ENCODE measurements at places on chromosomes 11 and 22. TPM values are rescaled to one million over a fixed set of nuclear protein-coding genes. Genes with fewer than 3 reads are reported as not detected.

Gene P2RX3
- total RNA-seq: not detected

Gene DYNC2H1
- 2.2 TPM for total RNA-seq

DNA sequence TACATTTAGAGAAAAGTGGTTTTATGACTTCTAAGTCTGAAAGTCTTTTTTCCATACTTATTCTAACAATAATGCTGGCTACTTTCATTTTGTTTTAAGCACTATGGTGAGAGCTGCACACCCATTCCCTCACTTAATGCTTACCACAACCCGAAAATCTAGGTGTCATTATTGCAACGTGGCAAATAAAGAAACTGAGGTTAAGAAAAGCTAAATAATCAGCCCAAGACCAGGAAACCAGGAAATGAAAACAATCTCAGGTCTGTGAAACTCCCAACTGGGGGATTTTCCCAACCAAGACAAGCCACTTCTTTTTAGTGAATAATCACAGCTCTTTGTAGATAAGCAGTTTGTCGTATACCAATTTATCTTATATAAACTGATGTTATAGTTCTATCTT, 126.3 kb downstream of the SLC1A2 start:
- DNase-seq: no peak

DNA sequence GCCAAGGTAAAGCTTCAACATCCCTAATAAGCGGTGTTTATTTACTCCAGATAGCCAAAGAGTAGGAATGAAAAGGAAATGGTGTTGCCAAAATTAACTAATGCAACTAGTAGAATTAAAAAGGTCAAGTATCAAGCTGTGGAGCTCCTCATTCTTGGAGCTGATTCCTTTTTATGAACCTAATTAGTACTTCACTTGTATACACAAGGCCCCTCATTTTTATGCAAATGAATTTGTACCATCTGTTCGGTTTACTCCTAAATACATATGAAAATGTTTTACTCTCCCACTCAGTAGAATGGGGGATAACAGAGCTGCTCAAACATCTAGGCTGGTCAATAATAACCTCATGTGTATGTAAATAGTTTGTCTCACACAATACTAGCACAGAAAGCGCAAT, 426.4 kb upstream of the LUZP2 start:
- no peak for DNase-seq

GRCh38 chr11:93694109-93694508, 32.6 kb downstream of the CEP295 start:
- no peak for DNase-seq

- no peak for DNase-seq
These were observed 74.2 kb downstream of the KIRREL3 start for GRCh38 chr11:126926376-126926791.

- no peak for DNase-seq
These were observed 855.4 kb upstream of the CHORDC1 start for GRCh38 chr11:91078221-91078620.

DNA sequence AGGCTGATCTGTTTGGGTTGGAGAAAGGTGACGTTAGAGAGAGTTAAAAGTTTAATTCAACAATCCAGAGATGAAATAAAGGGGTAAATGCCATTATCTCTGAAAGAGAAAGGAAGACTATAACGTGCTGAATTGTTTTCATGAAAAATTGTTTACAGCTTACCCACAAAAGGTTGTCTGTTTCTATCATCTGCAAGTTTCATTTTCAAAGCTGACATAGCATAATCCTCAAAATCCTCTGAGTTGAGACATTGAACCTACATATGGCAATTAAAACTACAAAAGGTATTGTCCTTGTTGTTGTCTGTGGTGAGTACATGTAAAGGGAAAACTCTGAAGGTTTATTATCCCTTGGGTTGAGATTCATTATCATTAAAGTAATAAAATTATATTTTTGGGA, 569.9 kb downstream of the LUZP2 start:
- DNase-seq: no peak

DNA sequence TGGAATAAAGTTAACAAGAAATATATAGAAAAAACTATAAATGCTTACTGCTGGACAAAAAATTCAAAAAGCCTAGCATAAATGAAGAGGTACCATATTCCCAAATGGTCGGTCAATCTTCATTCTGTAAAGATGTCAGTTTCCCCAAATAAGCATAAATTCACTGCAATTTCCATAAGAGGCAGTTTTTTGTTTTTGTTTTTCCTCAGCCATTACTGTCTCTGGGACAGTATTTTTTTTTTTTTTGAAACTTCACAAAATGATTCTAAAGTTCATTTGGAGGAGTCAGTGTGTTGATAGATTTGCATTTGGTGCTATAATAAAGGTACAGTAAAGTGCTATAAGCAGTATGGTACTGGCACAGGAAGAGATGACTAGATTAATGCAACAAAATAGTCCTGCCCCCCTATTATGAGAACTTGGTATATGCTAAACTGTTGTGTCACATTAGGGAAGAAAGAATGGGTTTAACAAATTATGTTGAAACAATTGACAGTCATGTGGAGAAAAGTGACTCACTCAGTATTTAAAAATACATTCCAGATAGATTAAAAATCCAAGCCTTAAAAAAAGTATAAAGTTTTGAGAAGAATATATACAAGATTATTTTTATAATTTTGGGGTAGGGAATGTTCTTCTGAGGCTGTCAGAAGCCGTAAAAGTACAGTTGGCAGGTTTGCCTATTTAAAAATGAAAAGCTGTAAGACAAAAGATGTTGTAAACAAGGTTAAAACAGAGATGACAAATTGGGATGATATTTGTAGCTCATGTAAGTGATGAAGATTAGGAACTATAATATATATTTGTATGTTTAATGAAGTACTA, 2.6 kb upstream of the FTH1 start:
- DNase-seq: no peak

DNA sequence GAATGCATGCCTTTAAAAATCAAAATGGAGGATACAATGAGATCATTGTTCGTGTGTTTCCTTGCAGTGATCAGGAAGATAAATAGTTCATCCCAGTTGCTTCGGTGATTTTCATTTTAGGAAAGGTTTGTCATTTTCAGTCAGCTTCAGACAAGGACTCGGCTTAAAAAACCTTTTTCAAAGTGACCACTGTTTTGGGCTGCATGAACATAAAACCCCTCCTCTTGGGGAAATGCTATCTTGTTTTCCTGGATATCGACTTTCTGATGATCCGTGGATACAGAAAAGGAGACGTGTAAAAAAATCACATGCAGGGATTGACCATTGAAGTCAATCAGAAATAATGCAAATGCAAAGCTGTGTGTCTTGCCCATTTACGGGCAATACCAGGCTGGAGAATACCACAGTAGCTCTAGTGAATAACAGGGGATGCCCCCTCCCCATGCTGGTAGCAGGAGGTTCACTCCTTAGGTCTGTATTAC, 146.8 kb downstream of the MAML2 start:
- DNase-seq: no peak
